Stimulated activated CD4-positive, alpha-beta T cell treated with anti-CD3 and anti-CD28 coated beads, Interleukin-15, amount 100 ng/mL, for 1 hour (primary cell): ENCODE measurements at places on chromosomes 5 and 9.

- DNase-seq = no peak
These were observed 116.3 kb downstream of the COL23A1 start for GRCh38 chr5:178473854-178474253.

DNA sequence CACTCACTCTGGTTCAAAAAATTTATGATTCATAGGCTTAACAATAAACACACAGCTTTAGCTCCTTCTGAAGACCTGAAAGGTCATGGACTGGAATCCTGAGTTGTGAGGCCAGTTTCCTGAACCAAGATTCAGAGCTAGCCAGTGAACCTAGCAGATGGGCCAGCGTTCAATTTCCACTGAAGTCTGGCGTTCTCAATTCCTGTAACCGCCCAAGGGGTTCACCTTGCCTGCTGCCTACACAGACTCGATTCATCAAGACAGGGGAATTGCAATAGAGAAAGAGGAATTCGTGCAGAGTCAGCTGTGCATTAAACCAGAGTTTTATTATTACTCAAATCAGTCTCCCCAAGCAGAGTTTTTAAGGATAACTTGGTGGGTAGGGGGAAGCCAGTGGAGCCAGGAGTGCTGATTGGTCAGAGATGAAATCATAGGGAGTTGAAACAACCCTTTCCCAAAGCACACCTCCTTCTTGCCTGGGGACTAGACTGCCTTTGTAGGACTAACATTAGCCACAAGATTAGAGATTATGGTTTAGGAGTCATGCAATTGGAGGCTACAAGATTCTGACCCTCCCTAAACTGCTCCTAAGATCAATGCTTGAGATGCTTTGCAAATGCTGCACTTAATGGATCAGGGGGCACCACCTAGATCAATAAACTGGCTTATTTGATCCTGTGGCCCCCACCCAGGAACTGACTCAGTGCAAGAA is 117.5 kb upstream of the SHB start:
- DNase-seq = no peak

- DNase-seq = peak; percentile 73
These were observed 456.6 kb downstream of the RAB3C start for GRCh38 chr5:59039296-59040023.

- no peak for DNase-seq
These were observed 180.8 kb downstream of the LURAP1L start for GRCh38 chr9:12955510-12956163.

DNA sequence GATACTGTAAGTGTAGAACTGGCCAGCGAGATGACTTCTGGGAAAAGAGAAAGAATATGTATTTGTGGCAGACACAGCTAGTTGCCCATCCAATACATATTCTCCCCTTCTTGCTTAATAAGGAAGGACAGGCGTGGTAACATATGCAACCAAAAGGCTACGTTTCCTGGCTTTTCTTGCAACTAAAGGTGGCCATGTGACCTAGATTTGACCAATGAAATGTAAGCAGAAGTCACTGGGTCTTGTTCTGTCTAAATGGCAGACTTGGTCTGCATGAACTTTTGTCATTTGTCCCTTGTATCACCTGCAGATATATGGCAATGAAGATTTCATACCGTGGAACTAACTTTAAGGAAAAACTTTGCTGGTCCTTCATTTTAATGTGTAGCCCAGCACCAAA is 183.8 kb downstream of the CDH12 start:
- DNase-seq = no peak

DNA sequence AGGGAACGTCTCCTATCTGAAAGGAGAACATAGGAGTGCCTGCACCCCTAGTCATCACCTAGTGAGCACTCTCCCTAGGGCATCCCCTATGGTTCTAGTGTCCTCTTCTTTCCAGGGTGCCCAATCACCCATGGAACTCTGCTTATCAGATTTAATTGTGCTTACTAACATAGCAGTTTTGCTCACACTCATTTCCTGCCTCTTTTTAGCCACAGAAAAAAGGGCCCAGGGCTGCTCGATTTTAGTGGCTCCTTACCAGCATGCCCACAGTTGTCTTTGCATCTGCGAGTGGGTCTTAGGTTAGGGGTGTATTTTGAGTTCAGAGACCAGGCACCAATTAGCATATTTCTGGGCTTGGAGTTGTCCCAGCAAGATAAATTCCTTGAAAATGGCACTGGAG is 1110.2 kb downstream of the TAF11L14 start:
- DNase-seq = no peak

DNA sequence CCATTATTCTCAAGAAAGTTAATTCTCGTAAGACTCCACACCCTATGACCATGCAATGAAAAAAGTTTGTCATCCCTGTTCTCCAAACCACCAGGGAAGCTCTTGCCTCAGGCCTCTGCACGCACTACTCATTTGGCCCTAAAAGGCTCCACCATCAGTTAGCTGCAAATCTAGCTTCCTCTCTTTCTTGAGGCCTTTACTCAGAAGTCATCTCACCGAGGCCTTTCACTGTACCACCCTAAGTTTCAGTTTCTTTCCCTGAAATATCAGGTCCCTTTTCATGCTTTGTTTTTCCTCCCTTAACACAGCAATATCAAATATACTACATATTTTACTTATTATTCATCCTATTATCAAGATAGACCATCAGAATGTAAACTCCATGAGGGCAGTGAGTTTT is 39.1 kb downstream of the OXCT1 start:
- no peak for DNase-seq

GRCh38 chr5:97735209-97735608 is 552.2 kb upstream of the RIOK2 start:
- DNase-seq = no peak

DNA sequence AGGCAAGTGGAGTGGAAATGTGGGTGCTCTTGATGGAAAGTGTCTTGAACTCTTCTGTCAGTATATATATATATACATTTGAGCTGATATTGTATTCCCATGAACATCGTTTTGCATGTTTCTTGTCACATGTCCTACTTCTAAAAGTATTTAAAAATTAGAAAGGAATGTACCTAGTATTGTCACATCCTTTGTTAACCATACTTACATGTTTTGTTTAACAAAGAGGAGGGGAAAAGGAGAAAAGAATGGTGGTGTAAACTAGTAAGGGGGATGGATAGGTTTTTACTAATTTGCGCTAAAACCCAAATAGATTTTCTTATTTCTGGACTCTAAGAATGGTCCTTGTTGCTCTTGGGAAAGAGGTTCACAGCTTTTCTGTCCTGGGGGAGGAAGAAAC is 181.7 kb downstream of the GOLPH3 start:
- no peak for DNase-seq

DNA sequence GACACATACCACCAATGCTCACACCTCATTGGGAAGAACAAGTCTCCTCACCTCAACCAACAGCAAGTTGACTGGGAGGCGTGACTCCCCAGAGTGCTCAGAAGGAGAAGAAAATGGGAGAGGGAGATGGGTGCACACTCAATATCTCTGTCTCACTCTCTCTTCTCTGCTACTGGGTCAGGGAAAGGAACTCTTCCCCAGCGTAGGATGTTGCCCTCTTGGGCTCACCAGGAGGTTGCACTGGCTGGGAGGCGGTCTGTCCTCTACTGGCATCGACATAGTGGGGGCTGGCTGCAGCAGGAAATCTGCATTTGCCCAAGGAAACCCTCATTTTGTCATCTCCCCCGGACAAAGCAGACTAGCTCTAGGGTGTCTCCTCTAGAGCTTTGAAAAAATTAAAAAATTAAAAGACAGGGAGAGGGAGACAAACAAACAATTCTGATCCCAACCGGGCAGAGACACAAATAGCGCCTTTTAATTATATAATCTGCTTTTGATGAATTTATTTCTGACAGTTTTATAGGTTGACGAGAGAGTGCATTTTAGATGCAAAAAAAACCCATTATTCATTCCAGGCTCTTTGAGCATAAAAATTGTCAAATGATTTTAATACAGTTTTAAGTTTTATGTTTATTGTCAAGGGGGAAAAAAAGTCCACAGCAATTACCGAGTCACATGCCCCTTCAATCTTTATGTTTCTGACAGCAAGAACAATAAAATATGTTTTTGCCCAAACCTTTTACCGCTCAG is 179.3 kb upstream of the MVB12B start:
- DNase-seq = no peak

DNA sequence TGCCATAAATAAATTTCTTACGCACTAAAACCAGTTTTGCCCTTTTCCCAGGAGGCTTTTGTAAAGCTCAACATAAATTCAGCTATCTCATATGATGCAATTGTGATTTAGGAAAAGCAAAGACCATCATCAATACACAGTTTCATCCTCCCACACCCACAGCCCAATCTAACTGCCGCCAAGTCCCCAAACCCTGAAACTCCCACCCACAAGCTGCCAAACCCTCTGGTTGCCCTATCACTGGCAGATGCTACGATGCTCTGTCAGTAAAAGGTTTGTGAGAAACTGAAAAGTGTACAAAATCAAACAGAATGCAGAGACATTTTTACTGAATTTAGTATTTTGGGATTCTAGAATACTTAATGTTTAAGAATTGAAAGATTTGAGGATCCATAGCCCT is 42.8 kb upstream of the NR4A3 start:
- DNase-seq = no peak

- DNase-seq = no peak
These were observed 9.7 kb upstream of the SMIM32 start for GRCh38 chr5:136202469-136203205.

- no peak for DNase-seq
These were observed 69.5 kb upstream of the RAD23B start for GRCh38 chr9:107213561-107214028.

GRCh38 chr9:76758476-76758875 is 5.8 kb upstream of the PCA3 start:
- no peak for DNase-seq

DNA sequence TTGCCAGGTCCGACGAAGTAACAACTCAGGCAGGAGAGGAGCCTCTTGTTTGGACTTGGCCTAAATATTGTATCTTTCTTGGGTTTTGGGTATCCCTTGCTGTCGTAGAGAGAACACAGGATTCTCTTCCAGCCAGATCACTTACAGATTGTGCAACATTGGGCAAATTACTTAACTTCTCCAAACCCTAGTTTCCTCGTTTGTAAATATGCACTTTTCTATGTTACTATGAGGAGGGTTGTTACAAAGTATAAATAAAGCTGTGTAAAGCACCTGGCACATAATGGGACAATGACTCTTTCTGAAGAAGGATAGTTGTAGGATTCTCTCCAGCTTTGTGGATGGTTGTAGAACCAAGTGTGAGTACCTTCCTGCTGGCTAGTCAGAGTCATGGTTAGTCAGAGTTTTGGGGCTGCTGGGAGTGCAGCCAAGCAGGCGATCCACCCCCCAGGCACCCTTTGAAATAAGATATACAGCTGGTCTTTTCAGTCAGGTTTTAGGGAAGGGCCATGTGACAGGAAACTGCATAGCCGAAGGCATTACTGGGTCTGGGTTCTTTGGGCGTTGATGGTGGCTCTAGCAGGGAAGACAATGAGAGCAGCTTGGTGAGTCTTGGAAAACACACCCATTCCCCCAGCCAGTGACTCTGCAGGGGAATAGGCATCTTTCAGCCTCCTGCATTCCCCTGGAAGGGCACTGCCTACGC is 49.9 kb upstream of the GDNF start:
- no peak for DNase-seq

DNA sequence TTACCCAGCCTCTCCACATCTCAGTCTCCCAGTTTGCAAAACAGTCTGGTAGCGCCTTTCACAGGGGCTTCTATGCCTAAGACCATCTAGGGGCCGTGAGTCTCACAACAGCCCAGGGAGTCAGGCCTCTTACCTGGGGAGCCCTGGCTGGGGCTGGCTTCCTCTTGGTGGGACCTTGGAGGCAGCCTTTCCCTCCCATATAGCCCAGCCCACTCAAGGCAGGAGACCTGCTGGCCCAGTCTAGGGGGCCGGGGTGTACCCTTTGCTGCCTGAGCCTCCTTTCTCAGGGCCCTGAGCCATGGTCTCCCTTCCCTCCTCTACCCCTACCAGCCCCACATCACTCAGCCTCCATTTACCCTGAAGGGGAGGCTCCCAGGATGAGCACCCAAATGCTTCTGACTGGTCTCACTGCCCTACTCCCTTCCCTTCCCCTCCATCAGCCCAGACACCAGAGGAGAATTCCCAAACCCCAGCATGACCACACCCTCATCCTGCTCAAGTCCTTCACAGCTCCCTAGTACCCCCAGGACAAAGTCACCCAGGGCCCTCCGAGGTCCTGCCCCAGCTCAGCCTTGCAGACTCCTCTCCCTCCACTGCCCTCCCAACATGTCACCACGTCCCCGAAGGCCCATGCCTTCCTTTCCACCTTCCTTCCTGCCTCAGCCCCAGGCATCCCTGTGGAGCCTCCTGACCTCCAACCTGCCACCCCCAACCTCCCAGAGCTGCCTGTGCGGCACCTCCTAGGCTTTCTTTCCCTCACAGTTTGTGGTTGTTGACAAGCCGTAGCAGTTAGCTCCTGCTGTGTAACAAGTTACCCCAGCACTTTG is 55.3 kb downstream of the BARX1 start:
- DNase-seq = no peak

GRCh38 chr9:91502913-91503672 is 79.5 kb upstream of the NFIL3 start:
- DNase-seq = no peak

GRCh38 chr5:40736103-40736875 is 19.5 kb downstream of the TTC33 start:
- DNase-seq = no peak

DNA sequence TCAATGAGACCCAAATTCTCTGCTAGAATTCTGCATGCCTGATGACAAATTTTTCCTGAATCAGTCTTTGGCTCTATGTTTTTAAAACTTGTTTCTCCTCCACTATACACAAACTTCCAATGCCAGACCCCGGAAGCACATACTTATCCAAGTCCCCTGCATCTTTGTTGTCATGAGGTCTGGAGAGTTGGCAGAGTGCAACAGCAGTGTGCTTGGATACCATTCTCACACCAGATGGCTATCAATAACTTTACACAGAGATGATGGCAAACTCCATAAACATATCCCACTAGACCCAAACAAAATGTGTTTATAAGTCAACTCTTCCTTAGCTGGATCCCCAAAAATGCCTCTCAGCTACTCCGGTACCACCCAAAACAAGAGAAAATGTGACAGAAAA is 337.7 kb upstream of the TRPC7 start:
- DNase-seq = no peak

- DNase-seq = no peak
These were observed 82.7 kb downstream of the EGFLAM start for GRCh38 chr5:38341056-38341455.

- DNase-seq = no peak
These were observed 341.2 kb upstream of the IRX2 start for GRCh38 chr5:3092664-3093063.

DNA sequence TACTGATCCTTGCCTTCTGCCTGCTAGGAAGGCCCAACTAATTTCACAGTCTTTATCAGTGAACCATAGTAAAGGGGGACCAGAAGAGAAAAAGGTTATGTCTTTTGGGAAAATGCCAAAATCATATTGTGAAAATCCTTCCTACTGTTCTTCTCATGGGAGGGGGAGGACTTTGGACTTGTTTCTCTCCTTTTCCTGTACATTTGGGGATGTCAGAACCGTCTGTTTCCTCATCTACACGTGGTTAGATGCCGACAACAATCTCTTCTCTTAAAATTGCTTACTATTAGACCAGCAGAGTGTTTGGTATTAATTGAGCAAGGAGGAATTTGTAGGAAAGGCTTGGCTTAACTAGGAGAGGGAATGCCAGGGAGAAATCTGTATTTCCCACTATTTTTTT is 77.2 kb downstream of the TMC1 start:
- no peak for DNase-seq

- DNase-seq = no peak
These were observed 3.6 kb downstream of the MACROH2A1 start for GRCh38 chr5:135395451-135395850.

GRCh38 chr5:102589661-102590060 is 90.9 kb upstream of the SLCO6A1 start:
- no peak for DNase-seq
